ENCODE measurements at places on chromosomes 5 and 9.

DNA sequence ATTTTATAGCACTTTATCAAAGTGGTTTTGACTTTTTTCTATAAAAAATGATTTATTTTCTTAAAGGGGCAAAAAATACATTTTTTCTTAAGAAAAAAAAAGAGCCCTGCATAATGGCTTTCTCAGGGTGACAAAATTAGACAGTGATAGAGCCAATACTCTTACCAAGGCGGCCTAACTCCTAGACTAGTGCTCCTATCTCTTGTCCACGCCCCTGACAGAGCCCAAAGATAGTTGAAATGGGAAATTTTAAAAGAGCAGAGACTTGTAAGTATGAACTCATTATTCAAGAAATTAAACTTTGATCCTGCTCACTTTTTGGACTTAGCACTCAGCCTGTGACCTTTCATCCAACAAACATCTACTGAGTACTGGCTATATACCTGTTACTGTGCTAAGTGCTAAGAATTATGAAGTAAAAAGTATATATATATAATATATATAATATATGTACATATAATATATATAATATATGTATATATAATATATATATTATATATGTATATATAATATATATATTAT, 1.2 kb downstream of the INVS start:
- DNase-seq, result no peak

DNA sequence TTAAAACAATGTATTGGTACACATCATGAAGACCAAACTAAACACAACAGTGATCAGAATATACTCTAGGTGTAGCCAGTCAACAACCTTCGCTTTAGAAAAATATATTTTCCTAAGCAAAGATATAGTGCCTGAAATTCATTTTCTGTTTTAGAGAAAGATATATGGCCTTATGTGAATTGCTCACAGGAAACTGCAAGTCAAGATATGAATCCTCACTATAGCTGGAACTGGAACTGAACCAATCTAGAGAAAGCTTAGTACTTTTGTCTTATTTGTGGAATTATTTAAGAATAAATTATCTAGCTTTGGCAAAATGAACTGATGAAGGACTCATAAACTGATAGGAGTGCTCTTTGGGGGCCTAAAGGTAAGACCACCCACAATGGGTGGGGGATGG, 27.3 kb downstream of the GZMK start:
- DNase-seq, result no peak

GRCh38 chr9:15332939-15333338, 25.9 kb upstream of the TTC39B start:
- no peak for DNase-seq

DNA sequence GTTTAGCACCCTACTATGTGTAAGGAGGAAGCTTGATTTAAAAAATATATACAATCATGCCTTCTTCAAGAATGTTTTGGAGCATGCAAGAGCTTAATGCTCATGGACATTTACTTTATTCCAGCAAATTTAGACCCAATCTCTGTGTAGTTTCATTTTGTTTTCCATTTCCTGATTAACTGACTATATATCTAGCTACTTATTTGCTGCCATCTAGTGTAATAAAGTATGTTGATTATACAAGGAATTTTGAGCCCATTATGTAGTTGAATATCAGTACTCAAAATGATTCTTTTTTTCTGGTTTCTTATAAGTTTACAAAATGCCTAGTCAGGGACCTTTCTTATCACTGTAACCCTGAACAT, 100.0 kb upstream of the CCDC152 start:
- DNase-seq, result no peak

- DNase-seq, result no peak
Measured at GRCh38 chr5:127705120-127705892, 2.1 kb downstream of the CCDC192 start.

- no peak for DNase-seq
Measured at GRCh38 chr5:40288800-40289485, 390.8 kb upstream of the PTGER4 start.

DNA sequence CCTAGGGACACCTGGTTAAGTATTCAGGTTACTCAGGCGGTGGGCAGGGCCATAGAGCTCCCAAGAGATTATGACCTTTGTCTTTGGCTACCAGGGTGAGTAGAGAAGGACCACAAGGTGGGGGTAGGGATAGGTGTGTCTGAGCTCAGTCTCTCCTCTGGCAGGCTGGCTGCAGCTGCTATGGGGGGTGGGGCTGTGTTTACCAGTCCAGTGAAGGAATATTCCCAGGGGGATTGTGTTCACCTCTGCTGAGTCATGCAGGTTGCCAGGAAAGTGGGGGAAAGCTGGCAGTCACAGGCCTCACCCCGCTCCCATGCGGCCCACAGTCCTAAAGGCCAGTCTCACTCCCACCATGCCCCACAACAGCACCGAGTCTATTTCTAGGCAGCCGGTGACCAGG, 53.6 kb upstream of the POU5F2 start:
- DNase-seq, result no peak

- no peak for DNase-seq
Measured at GRCh38 chr5:113273948-113274347, 160.8 kb downstream of the TSSK1B start.

DNA sequence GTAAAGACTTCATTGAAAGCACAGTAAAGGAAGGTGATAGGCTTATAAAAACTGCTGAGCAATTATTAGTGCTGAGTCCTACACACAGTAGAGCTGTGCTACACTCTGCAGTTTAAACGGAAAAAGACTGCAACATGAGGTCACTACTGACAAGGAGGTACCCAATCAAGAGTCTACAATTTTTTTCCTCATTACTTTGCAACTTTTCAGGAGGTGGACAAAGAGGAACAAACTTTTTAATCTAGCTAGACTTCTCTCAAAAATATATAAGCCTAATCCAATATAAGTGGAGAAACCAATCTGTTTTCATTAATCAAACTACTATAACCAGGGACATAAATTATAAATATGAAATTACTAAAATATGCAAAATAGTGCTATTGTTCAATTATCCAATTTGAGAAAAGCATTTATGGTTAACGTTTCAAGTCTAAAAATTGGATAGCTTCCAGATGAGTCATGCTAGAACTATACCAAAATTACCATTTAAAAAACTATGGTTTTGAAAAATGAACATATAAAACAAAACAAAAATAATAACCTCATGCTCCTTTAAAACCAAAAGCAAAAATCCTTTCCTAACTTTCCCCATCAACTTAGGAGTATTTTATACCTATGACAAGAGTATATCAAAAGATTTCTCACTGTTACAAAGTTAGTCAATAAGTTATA, 37.7 kb downstream of the FAM13B start:
- no peak for DNase-seq

GRCh38 chr5:97844797-97845196, 661.8 kb upstream of the RIOK2 start:
- no peak for DNase-seq

DNA sequence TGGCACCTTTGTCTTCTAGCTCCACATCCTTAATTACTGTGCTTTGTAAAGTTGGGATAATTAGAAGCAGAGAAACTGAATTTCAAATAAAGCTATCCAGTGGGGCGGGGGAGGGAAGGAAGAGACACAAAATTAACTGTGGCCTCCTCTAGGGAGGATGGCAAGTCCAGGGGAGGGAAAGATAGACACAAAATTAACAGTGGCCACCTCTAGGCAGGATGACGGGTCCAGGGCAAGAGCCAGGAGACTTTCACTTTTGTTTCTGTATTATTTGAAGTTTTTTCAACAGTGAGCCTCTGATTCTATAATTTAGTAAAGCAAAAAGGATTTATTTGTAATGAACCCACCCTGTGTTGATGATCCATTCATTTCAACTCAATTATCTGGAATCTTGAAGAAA, 335.9 kb downstream of the MSX2 start:
- no peak for DNase-seq

GRCh38 chr9:37290940-37291485, 131.5 kb upstream of the GRHPR start:
- no peak for DNase-seq

GRCh38 chr9:2229109-2229721, 214.1 kb downstream of the SMARCA2 start:
- DNase-seq, result no peak

- DNase-seq, result peak; percentile 35
Measured at GRCh38 chr9:96009690-96010472, 134.4 kb downstream of the ERCC6L2 start.

DNA sequence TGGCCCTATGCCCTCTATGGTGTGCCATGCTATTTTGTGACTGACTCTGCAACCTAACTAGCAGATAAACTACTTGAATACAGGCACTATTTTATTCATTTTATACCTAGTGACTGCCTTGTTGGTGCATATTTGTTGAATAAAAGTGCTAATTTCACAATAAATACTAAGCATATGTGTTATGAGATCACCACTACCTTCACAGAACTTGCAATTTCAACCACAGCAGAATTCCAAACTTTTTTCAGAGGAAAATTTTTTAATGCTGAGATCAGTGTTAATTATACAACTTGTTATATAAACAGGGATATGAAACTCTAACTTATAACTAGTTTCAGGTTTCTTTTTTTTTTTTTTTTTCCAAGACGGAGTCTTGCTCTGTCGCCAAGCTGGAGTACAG, 94.8 kb downstream of the NR3C1 start:
- no peak for DNase-seq

DNA sequence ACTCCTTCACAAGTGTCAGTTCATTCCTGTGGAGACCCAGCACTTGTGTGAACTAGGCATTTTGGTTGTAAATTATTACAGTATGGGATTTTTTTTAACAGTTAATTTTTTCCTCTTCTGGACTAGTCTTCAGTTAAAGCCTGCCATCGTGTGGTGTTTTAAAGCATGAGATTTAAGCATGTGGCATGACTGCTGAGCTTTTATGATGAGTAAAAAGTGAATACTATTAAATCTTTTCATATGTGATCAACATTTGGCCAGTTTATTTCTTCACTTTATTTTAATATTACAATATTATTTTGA, 25.0 kb downstream of the LMNB1 start:
- no peak for DNase-seq

DNA sequence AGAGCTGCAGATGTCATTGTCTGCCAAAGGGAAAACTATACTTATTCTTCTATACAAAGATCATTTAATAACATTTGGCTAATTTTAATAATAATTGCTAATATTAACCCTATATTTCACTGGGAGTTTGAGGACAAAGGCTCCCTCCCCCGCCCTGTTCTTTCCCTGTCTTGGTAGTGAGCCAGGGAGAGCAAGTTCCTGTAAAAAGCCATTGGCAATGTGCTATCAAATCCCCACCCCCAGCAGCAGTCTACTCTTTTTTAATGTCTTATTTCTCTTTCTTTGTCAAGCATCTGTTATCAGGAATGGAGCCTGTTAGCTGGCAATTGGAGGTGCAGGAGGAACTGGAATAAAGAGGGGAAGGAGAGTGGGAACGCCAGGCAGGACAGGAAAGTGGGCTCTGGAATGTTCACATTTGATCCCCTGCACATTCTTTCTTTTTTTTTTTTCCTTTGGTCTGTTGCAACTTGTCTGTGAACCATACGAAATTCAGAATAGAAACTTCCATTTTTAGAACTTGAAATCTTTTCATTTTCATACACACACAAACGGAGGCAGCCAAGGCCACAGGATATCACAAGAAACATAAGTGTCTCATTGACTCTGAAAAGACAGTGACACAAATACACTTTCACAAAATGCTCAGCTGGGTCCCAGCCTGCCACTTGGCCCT, 664.8 kb upstream of the ZNF608 start:
- no peak for DNase-seq

DNA sequence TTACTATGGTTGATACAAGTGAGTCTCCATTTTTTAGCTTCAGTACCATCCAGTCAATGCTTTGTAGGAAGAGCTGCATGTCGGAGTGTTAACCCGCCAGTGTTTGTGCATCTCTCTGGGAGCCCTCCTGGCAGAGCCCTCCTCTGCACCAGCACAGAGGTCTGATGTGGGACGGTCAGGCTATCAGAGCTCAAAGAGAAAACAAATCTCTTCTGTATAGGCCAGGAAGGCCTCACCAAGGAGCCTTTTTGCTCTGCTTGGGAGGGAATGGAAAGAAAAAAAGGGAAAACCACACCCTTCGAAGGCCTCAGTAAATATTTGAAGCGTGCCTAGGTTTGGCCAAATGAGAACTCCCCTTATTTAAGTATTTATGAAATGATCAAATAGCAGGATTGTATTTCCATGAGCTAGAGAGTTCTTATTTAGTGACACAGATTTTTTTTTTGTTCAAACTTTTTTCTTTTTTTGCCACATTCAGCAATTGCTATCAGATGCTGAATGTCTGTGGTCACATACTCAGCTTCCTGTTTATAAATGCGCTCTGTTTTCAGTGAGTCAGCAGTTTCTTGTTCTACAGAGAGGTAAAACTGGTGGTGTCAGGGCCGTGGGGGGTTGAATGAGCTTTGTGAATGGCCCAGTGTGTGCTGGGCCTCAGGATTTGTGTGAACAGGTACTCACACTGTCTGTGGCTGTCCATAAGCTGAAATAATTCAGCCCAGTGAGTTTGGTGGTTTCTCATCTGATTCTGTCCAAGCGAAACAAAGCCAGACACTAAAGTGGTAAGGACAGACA, 226.6 kb downstream of the SNX18 start:
- DNase-seq, result peak; percentile 12

DNA sequence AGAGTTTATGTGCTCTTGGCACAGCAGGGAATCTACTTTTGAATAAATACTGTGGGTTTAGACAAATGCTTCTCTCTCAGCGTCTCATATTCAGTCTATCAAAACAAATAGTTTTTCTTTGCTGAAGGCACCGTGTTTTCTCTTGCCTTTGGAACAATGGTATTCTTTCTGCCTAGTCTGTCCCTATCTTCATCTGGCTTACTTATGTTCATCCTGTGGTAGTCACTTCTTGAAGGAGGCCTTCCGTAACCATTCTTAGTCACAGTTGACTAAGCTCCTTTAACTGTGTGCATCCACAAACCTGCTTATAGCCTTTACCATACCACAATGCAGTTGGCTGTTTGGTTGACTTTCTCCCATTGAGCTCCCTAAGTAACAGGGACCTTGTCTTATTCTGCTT, 45.9 kb downstream of the LARP1 start:
- DNase-seq, result no peak

DNA sequence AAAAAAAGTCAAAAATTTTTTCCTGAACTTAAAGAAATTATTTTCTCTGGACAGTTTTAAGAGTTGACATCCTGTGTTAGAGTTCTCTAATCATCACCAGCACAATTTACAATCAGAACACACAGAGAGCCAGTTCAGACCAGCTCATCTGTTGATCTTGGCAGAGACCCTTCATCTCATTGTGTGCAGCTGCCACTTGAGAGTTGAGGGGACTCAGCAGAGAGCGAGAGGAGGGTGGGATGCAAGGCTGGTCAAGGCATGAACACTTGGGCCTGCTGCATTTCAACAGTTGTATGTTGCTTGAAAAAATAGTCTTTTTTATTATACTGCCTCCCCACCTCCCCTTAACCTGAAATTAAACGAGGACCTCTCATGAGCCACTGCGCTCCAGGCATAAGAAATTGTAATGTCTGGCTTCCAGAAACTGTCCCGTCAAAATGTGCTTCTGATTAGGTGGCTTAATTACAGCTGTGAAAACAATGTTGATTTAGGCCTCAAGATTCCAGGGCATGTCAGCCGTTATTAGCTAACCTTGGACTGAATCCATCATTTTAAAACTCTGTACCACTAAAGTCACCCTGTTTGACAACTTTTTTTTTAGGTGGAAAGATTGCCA, 383.6 kb downstream of the CCDC171 start:
- no peak for DNase-seq

GRCh38 chr9:132461281-132461896, 51.4 kb downstream of the CFAP77 start:
- DNase-seq, result no peak
